ENCODE measurements at places on chromosomes 13 and 19.

GRCh38 chr19:38197937-38198704 lies 25.9 kb downstream of the DPF1 start:
- DNase-seq: no peak

DNA sequence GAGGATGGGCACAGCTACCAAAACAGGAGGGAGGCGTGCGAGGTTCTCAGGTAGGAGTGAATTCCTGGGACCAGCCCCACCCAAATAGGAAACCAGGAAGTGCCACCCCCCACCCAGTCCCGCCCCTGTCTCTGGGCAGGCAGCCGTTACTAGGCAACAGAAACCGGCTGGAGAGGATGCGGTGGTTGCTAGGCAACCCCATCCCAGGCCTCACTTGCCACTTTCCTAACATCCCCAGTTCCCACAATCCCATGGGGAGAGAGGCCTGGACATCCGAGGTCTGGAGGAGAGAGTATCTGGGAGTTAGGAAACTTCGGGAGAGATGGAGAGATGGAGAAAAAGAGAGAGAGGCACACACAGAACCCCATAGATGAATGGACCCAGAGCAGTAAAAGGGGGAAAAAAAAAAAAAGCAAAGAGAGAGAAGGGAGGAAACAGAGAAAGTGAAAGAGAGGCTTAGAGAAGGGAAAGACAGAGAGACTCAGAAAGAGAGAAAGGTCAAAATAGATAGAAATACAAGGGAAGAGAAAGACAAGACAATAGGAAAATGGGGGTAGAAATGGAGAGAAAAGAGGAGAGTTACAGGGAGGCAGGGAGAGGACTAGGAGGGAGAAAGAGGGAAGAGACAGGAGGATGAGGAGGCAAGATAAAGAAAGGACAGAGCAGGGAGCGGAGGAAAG lies 3.8 kb downstream of the GRIK5 start:
- peak; percentile 6 for DNase-seq

- no peak for DNase-seq
Observed at GRCh38 chr13:61728471-61728870, 312.8 kb upstream of the PCDH20 start.

DNA sequence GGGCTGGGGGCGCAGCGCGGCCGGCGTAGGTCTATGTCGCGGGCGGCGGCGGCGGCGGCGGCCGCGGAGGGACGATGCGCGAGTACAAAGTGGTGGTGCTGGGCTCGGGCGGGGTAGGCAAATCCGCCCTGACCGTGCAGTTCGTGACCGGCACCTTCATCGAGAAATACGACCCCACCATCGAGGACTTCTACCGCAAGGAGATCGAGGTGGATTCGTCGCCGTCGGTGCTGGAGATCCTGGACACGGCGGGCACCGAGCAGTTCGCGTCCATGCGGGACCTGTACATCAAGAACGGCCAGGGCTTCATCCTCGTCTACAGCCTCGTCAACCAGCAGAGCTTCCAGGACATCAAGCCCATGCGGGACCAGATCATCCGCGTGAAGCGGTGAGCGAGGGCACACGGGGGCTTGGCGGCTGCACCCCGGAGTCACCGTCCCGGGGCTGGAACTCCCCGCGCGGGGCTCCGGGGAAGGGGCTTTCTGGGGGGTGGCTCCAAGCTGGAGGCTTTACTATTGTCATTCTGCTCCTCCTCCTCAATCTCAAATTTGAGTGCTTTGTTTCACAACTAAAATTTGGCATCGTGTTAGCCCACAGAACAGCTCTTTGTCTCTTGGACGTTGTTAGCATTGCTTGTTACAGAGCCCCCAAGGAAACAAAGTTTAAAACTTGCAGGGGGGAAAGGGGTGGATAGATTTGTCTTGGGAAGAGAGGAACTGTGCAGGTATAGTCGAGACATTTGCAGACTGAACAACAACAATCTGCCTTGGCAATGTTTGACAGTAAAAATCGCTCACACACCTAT lies 630 bp downstream of the RAP2A start:
- peak; percentile 53 for DNase-seq

DNA sequence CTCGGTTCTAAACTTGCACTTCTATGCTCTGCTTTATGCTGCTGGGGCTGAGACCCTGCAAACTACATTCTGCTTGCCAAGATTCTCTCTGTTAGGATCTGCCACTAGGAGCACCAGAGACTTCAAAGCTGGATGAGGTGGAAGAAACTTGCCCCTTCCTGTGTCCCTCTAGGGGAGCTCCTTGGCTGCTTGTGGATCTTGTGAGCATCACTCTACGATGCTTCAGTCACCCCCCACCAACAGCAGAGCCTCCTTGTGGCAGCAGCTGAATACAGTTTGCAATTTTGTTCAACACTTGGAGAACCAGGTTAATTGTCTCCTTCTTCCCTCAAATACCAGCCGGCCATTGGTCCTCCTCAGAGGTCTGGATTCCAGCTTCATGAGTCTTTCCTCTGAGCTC lies 310.6 kb downstream of the FGF14 start:
- no peak for DNase-seq

DNA sequence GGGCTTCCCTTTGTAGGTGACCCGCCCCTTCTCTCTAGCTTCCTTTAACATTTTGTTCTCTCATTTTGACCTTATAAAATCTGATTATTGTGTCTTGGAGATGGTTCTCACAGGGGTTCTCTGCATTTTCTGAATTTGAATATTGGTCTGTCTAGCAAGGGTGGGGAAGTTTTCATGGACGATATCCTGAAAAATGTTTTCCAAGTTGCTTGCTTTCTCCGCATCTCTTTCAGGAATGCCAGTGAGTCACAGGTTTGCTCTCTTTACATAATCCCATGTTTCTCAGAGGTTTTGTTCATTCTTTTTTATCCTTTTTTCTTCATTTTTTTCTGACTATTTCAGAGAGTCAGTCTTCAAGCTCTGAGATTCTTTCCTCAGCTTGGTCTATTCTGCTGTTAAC lies 53.6 kb downstream of the POSTN start:
- DNase-seq: no peak
